ENCODE measurements at places on chromosomes 3 and 15.

- DNase-seq: no peak
These were observed 46.6 kb downstream of the HHLA2 start for GRCh38 chr3:108342837-108343486.

DNA sequence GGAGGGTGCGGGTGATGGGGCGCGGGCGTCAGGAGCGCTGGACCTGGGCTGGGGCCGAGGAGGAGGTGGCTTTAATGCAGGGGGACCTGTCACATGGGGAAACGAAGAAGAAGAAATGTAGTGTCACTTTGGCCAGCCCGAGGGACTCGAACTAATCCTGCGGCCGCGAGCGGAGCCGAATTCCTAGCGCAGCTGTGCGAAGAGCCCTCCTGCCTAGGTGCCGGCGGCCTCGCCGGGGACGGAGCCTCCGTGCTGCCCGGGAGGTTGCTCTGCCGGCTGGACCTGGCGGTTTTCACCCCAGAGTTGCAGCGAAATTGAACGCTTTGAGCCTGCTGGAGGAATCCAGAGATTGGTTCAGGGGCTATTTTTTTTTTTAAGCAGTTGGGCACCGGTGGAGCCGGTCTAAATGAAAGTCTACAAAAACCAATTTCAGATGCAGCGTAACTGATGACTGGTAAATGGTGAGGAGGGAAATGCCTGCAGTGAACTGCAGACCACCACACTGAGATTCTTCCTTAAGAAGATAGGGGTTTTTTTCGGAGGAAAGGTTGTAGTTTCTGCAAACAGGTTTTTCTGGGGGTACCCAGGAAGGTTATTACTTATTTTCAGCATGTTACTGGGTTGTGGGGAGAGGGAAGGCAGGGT lies 662 bp downstream of the TMEM108 start:
- no peak for DNase-seq

DNA sequence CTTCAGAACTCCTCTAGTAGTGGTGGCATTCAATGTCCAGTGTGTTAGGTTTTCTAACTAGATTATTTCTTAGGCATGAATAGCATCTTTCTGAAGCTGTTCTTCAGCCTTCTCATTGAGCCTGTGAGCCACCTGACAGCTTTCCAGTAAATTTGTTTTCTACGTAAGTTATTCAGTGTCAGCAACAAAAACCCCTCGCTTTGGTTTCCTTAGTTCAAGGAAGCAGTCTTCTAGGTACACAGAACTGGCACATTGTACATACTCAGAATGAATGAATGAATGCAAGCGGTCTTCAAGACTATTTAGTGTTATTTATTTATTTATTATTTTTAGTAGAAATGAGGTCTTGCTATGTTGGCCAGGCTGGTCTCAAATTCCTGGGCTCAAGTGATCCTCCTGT lies 44.9 kb downstream of the DRD3 start:
- DNase-seq: no peak

DNA sequence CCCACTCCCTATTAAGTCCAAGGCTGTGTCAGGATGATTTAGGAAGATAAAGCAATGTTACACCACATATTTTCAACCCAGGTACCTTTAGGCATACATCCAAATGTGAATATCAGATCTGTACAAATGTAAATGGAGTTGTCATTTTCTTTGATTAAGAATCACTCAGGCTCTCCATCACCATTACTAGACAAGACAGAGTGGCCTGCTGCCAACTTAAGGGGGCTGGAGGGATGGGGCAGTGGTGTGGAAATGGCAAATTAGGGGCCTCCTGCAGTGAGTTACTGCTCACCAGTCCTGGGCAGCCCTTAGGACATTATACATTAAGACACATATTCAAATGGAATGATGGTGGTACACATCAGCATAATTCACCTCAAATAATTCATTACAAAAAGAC lies 211.0 kb downstream of the TNIK start:
- no peak for DNase-seq

DNA sequence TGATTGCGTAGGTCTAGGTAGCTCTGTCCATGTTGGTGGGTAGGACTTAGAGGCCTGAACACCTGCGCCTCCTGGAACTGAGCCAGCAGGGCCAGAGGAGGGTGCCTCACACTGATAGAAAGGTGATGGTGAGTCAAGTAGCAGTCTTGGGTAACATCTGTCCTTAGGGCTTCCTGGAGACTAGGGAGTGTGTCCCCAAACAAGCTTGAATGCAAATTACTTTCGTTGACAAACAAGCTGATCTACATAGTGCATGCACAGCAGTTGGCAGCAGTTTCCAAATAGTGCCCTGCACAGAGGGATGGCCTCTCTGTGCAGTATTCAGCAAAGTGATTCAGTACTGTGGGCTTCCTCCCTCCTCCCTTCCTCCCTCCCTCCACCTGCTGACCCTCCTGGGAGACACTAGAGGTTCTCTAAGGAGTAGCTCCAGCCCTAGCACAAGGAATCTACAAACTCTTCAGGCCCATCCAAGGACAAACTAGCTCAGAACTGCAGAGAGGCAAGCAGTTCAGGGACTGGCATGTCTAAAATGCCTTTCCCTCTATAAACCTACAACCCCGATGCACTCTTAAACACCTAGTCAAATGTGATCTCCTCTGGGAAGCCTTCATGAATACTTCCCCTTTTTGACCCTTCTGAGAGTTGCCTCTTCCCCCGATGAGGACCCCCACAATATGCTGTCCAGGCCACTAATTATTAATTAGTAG lies 61.0 kb downstream of the TLE3 start:
- peak; percentile 90 for DNase-seq

Measured in GM19239 (cell line).